ENCODE measurements at places on chromosomes 4 and X.
A peak's percentile ranks its signal among the peaks of the same experiment; 100 is the strongest.

- DNase-seq: no peak
Observed at GRCh38 chrX:69496183-69496582, 7.9 kb upstream of the NALF2 start.

DNA sequence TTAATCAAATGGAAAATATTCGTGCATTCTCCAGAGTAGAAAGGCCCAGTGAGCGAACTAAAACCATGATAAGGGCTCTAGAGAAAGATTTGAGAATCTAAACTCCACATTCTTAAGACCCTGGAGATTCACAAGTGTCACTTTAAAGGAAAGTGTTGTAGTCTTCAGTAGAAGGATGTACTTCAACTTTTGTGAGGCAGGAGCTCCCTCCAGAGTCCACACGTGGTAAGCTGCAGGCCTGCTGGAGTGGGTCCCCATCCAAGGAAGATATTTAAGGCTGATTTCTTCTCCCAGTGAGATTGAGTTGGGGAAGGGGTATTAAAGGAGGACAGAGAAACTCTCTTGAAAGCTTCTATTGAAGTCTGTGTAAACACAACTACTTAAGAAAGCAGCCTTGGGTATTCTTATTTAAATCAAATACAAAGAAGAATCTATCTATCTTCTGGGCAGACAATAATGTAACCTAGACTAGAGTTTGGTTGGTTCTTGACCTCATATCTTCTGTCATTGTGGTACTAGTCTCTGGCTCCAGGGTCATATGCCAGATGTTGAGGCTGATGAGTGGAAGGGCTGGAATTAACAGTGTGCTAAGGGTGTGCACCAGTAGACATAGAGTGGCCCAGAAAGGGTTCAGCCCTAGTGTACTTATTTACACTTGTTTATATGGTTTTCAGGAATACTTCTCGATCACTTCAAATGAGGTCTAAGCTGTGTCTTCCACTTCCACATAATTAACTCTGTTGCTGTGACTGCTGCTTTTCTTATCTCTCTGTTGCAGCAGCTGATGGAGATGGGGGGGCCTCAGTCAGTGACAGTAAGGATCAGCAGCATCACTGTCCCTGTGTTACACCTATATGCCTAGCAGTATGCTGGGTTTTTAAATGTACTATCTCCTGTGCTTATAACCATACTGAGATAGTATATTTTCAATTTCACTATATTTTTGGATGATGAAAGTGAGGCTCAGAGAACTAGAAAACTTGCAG lies 76.1 kb downstream of the HMGB2 start:
- DNase-seq: peak; percentile 68

DNA sequence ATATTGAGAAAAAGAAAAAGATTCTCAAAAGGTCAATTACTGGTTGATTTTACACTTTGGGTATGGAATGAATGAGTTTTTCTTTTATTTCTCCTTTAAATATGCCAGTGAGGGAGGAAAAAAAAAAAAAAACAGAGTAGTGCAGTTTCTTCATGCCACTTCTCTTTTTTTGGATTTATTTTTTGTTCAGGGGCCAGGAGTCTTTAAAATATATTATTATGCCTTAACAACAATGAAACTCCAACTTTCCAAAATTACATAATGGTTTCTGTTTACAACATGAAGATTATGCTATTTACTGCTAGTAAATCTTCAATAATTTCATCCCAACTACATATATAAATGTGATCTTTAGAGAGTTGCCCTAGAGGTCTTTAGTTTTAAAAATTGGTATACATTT lies 31.9 kb downstream of the DTHD1 start:
- DNase-seq: no peak

GRCh38 chr4:73583666-73584065 lies 36.6 kb downstream of the RASSF6 start:
- DNase-seq: no peak

DNA sequence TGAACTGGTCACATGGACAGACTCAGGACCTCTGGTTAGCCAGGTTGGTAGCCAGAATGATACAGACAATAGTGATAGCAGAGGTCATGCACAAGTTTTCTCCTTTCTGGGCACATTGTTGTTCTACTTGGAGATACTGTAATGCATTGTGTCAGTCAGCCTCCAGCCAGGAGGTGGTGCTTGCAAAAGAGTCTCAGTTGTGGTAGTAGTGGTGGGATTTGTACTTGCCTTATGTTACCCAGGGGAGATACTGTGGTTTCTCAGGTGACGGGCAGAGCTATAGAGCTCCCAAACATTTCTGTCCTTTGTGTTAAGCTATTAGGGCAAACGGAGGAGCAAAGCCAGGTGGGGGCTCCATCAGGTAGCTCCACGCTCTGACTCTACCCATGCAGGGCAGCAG lies 190.5 kb downstream of the STPG2 start:
- DNase-seq: no peak

GRCh38 chr4:77006753-77007353 lies 57.3 kb downstream of the SEPTIN11 start:
- DNase-seq: no peak

DNA sequence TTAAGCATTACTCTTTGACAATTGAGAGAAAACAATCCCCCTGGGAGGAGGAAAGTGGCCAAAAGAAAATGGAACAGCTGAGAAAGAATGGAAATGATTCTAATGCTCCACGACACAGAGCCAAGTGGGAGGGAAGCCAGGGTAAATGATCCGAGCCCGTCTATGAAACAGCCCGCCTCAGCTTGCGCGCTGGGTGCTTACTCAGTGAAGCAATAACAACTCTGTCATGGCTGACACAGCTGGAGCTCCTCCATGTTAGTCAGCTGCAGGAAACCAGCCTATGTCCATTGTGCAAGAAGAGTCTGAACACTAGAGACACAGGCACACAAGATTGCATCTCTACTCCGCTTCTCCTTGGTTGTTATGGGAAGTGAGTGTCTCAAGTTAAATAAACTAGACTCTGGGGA lies 19.3 kb downstream of the NOA1 start:
- DNase-seq: peak; percentile 19

DNA sequence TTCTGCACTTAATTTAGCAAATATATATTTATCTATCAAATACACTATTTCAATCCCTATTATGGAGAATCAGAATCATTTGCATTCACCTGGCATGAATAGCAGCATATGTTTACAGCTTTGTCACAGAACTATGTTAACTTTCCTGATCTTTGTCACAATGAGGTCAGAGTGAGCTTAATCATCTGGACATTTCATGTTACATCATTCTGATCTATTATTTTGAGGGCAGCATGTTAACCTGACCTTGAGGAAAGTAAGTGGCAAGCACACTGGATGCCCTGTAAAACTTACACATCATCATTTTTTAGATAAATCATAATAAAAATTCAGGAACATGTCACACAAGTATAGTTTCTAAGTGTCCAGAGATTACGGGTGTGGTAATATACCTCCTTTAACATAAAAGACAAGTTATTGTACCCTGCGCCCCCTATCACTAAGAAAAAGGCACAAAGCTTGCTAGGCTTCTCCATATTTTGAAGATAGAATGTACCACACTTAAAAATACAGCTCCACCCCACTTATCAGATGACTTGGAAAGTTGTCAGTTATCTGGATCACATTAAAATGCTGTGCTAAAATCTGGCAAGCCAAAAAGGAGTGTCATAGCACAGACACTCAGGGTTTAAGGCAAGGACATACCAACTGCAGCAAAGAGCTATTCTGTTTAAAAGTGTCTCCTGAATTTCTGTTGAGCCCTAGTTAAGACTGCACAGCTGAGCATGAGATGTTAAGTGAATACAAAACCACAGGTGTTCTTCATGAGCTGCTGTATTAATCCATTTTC lies 182.7 kb upstream of the FAT4 start:
- DNase-seq: no peak

GRCh38 chr4:70623323-70623722 lies 5.2 kb upstream of the ENAM start:
- no peak for DNase-seq

- no peak for DNase-seq
Observed at GRCh38 chrX:155031657-155032056, 5.0 kb downstream of the FUNDC2 start.
